SK-MEL-5 (cell line): ENCODE measurements at places on chromosomes 3 and 15. TPM values are rescaled to one million over a fixed set of nuclear protein-coding genes. Genes with fewer than 3 reads are reported as not detected.

Gene EPM2AIP1
- total RNA-seq, result 11.6 and 15.8 TPM in 2 replicates

Gene CLDN1
- total RNA-seq, result 42.9 and 44.3 TPM in 2 replicates

Gene PLA1A
- total RNA-seq, result 41.4 and 42.0 TPM in 2 replicates

Gene CADM2
- total RNA-seq, result not detected in 2 replicates

Gene ARPIN
- 3.9 and 4.4 TPM in 2 replicates for total RNA-seq

GRCh38 chr3:132117642-132118041 is 82.8 kb upstream of the CPNE4 start:
- no peak for DNase-seq
